ENCODE measurements at places on chromosomes 6 and 20.

GRCh38 chr6:135722679-135723078, 128.8 kb upstream of the PDE7B start:
- DNase-seq = no peak

- DNase-seq = no peak
These were observed 68.7 kb upstream of the SNX9 start for GRCh38 chr6:157754351-157754750.

DNA sequence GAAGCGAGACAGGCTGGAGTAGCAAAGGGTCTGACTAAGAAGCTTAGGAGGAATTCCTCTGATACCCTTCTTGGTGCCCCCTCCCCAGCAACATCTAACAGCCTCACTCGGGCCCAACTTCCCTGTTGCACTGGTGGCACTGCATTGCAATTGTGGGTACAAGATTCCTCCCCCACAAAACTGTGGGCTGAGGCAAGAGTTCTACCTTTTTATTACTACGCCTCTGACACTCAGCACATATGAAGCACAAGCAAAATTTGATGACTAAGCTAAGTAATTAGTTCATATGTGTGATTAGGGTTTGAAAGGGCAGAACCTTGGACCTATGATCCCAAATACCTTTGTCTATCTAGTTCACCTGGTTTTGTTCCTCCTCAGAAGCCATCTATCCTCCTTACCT, 83.5 kb downstream of the ZHX3 start:
- no peak for DNase-seq

DNA sequence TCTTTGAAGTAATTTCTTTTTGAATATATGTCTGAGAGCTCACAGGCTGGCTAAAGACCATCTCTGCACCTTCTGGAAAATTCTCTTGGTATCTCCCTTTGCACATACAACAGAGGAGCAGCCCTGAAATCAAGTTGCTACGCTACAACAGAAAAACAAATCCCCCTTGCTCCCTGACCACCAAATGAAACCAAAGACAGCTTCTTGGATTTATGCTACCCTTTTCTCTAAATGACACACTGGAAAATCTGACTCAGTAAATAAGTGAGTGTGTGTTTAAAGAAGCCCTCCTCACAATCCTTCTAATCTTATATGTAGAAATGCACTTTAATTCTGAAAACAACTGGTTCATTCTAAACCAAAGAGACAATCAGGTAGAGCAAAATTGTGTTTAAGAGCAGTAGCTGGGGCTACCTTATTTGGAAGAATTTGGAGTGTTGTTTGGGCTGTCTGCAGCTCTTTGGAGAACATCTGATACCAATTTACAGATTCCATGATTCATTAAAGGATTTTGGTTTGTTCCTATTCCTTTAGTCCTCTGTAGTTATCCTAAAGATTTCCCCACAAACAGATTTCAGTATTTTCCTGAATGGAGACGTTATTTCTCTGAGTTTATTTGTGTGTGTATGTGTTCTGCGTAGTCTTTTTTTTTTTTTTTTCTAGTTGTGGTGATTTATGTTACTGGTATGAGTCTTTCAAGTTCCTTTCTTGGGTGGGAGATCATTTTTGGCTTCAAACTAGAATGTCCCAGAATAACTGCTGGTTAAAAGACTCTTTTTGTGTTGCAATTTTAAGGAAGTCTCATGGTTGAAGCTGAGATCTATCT, 36.4 kb upstream of the UTRN start:
- no peak for DNase-seq

- no peak for DNase-seq
These were observed 119.6 kb downstream of the TFAP2C start for GRCh38 chr20:56748476-56749377.

GRCh38 chr6:104396077-104396476, 463.6 kb downstream of the HACE1 start:
- DNase-seq = no peak

GRCh38 chr20:56924292-56925081, 295.4 kb downstream of the TFAP2C start:
- DNase-seq = no peak

DNA sequence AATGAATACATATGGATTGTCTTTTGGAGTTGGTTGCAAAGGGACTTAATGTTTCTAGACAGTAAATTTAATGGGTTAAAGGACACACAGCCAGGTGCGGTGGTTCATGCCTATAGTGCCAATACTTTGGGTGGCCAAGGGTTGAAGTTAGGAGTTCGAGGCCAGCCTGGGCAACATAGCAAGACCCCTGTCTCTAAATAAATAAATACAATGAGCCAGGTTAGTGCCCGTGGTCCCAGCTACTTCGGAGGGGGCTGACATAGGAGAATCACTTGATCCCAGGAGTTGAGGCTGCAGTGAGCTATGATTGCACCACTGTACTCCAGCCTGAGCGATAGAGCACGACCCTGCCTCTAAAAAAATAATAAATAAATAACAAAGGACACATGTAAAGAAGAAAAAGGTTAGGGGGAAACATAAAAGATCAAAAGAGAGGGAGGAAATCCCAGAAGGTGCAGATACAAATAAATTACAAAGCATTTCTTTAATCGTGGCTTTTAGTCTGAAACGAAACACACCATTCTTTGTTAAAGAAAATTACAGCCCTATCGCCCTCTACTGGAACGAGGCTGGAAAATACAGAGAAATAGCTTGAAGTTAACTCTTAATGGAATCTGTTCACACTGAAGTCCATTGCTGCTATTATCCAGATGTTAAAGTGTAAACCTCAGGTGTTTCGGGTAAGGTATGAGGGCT, 42.6 kb upstream of the SCML4 start:
- no peak for DNase-seq

- no peak for DNase-seq
These were observed 55.3 kb upstream of the TPD52L1 start for GRCh38 chr6:125098253-125098652.

GRCh38 chr6:79797912-79798311, 149.4 kb downstream of the ELOVL4 start:
- no peak for DNase-seq

DNA sequence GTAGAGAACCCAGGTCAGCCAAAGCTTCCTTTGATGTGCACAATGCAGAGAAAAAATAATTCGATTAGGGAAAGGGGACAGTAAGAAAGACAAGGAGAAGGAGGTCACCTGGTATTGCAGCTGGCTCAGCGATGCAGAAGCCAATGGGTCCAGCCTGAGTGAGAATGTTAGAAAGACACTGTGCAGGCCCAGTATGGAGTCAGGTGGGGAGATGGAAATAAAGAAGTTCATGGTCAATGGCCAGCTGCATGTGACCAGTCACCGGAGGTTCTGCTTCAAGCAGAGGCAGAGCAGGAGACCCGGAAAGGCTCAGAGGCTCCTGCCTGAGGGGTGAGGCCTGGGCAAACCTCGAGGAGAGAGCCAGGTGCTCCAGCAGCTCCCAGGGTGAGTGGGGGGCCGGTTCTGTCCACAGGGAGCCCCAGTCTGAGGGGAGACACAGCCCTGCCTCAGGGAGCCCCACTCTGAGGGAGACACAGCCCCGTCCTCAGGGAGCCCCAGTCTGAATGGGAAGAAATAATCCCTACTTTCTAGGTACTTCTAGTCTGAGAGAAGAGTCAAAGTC, 51.3 kb downstream of the LRFN2 start:
- no peak for DNase-seq

DNA sequence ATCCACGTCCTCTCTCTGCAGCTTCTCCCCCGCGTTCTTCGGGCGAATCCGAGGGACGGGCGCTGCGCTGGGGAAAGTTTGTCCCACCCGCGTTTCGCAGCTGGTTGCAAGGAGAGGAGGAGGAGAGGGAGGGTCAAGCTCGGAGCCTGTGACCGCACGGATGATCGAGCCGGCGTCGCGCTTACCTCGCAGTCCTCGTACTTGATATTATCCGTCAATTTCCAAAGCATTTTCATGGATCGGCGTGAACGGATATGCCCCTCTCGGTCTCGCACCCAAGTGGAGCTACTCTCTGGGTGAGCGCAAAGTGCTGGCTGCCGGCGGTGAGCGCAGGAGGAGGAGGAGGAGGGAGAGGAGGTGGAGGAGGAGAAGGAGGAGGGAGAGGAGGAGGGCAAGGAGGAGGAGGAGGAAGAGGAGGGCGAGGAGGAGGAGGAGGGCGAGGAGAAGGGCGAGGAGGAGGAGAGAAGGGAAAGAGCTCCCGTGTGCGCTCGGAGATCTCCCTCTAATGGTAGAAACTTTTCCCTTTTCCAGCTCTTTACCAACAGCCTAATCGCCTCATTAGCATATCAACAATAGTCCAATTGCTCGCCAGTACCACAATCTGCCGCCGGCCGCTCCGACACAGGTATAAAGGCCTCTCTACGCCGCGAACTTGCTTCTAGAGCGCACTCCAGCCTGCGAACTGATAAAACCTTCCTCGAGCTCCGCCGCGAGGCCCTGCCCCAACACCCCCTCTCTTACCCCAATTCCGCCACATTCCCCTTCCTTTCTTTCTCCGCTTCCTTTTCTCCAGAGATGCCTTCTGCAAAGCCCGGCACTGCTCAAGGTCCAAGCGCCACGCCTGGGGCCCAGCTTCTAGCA, at the start of gene TFAP2A:
Gene TFAP2A, minus strand, starts transcription at position 319 of the 861 bp plus-strand sequence. Its CDS starts 83 bp downstream, at position 236.
- no peak for DNase-seq

DNA sequence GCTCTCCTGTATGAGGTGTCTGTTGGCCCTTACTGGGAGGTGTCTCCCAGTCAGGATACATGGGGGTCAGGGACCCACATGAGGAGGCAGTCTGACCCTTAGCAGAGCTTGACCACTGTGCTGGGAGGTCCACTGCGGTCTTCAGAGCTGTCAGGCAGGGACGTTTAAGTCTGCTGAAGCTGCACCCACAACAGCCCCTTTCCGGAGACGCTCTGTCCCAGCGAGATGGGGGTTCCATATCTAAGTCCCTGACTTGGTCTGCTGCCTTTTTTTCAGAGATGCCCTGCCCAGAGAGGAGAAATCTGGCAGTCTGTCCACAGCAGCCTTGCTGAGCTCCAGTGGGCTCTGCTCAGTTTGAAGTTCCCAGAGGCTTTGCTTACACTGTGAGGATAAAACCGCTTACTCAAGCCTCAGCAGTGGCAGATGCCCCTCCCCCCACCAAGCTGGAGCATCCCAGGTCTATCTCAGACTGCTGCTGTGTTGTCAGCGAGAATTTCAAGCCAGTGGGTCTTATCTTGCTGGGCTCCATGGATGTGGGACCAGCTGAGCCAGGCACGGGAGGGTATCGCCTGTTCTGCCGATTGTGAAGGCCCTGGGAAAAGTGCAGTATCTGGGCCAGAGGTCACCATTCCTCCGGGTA, 36.3 kb upstream of the IBTK start:
- DNase-seq = no peak

DNA sequence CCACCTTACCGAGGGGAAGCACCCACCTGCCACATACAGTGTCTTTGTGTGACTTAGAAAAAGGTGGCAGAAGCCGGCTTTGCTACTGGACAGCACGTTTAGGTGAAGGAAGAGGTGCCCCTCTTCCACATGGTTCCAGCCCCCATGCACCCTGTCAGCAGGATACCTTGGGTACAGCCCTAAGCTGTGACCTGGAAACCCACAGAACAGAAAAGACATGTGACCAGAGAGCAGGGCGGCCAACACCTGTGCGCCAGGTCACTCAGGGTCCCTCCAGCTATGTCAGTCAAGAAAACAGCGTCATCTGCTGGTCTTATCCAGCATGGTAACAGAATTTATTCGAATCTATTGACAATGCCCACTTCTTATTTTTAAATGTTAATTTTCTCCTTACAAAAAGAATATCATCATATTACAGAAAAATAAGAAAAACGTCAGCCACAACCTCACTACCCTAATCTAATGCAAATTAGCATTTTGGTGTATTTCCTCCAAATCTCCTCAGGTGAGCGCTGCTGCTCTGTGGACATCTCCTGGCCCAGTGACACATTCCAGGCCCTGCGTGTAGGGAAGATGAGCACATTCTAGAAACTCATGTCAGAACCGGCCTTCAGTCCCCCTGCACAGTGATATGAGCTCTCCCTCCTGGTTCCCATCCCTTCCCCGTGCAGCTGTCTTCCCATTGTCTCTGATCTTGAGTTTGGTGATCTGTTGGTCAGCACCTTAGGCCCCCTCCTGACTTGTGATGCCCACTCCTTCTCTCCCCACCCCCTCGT, 37.2 kb downstream of the GTF2H5 start:
- no peak for DNase-seq

DNA sequence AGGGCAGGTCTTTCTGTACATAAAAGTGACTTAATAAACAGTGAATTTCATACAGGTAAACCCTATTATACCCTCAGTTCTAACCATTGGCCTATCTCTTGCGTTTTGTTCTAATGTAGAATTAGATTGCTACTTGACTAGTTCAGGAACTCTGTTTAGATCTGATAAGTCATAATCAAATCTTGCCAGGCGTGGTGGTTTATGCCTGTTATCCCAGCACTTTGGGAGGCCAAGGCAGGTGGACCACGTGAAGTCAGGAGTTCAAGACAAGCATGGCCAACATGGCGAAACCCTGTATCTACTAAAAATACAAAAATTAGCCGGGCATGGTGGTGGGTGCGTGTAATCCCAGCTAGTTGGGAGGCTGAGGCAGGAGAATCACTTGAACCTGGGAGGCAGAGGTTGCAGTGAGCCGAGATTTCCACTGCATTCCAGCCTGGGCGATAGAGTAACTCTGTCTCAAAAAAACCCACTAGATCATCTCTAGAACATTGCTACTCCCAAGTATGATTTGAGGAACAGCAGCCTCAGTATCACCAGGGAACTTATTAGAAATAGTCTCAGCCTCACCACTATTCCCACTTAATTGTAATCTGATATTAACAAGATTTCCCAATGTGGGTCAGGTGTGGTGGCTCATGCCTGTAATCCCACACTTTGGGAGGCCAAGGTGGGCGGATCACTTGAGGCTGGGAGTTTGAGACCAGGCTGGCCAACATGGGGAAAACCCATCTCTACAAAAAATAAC, 12.2 kb downstream of the GTPBP2 start:
- no peak for DNase-seq

GRCh38 chr6:44036196-44036595, 91.1 kb downstream of the MRPL14 start:
- DNase-seq = no peak

DNA sequence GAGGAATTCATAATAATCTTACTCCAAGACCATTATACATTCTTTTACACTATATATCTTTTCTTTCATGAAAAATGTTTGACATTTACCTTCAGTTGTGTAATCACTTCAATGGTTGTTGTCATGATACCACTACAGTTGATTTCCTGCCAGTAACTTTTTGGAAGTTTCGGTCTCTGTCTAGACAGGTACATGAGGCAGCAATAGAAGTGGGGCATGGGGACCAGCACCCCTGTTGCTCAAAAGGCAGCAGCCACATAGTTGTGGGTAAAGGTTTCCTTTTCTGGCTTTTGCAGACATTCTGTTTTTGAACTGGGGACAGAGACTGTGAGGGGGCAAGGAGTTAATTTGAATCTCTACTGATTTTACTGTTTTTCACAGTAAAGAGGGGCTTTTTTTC, 14.1 kb downstream of the SAMD5 start:
- no peak for DNase-seq

DNA sequence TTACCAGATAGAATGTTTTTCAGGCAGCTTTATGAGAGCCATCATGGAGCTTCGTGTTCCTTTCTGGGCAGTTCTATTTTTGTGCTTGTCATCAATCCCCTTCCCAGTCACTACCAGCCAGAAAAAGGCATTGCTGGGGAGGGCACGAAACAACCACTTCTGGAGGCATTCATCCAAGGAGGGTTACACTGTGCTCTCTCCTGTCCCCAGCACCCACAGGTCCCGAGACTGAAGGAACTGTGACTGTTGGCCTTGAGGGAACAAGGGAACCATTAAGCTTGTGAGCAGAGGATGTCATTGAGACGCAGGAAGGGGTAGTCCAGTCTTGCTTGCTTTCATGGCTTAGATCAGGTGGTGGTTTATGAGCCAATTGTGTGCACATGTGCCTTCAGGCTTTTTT, 20.1 kb upstream of the ENPP5 start:
- no peak for DNase-seq

- DNase-seq = no peak
These were observed 44.8 kb upstream of the CTNNBL1 start for GRCh38 chr20:37649017-37649416.

Data from T-helper 22 cell (primary cell).